Activated CD8-positive, alpha-beta memory T cell treated with anti-CD3 and anti-CD28 coated beads, Interleukin-2, amount 50 U/mL, for 48 hours (primary cell): ENCODE measurements at places on chromosomes 16 and 17.

- peak; percentile 61 for DNase-seq
These were observed 146.1 kb downstream of the IRF8 start for GRCh38 chr16:86044881-86045590.

GRCh38 chr16:66334853-66335574 is 31.5 kb upstream of the CDH5 start:
- DNase-seq, result no peak

DNA sequence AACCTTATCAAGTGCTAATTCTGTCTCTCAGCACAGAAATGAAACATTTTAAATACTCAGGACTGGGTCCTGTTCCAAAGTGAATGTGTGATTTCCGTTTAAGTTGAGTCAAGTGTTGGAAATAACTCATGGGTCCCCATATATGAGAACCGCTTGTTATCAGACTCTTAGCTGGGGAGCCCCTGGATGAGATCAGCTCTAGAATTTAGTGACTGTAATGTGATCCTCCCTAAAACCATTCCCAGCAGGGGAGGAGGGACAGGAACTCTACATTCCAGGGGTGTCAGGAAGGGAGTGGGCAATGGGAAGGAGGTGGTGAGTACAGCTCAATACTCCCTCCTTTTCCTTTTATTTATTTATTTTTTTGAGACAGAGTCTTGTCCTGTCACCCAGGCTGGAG is 37.5 kb downstream of the OTOA start:
- no peak for DNase-seq

DNA sequence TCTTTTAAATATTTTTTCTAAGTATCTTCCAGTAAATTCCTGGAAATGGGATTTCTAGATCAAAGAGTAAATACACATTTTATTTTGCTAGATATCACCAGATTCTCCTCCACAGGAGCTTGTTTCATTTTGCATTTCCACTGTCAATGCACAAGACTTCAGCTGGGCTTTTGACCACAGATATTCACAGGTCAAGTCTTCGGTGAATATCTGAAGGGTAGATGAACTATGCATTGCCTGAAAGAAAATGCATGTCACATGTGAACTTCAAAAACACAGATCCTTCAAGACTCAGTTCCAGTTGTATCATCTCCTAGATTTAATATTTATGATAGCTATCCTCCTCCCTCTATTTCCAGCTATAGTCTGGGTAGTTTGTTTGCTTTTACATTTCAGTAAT is 963.6 kb upstream of the GOT2 start:
- no peak for DNase-seq

GRCh38 chr17:42673885-42674754 is 2.7 kb downstream of the PLEKHH3 start:
- peak; percentile 66 for DNase-seq

DNA sequence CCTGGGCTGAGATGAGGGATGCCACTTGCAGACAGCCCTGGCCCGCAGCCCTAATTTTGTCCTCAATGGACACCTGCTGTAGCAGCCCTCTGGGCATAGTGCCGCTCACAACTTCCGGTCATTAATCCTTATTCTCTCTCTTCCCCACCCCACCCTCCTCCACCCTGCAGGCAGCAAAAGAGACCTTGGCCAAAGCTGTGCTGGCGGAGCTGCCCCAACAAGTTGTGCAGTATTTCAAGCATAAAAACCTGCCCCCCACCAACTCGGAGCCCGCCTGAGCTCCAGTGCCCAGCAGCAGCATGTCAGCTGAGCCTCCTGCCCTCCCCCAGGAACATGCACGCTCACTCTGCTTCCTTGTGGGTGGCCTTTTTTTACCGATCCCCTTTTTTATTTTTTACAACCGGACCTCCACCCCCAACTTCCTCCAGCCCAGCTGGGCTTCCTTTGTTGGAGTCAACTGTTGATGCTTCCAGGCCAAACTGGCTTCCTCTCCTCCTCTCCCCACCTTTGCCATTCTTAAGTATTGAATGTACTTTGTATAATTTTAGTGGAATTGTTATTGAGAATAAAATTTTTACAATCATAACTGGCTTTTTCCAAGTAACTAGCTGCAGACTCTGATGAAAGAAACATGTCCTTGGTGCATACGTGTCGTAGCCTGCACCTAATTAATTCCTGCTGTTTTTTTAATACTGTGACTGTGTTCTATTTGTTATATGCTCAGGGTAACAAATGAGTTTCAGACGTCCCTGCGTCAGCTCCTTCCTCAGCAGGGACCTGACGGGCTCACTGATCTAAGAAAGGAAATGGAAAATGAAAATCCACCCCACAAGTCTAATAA is 38.2 kb downstream of the PSME3IP1 start:
- no peak for DNase-seq
